ENCODE measurements at places on chromosomes 3 and 15.
A peak's percentile ranks its signal among the peaks of the same experiment; 100 is the strongest.

GRCh38 chr15:27770086-27770607 lies 329.0 kb downstream of the OCA2 start:
- DNase-seq, result no peak

DNA sequence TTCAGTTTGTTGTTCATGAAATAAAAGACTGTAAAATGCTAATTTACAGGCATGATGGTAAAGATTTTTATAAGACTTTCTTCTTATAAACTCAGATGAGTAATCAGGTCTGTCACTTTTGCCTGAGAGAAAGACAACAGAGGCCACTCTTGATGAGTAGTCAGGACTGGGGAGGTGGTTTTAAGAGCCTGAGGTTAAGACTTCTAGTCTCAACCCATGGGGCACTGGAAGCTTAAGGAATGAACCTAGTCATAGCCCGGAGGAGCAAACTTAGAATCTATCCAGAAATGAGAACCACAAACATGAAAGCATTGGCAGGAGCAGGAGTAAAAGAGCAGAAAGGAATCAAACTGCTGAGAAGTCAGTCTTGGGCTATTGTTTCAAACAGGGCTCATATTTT lies 846.3 kb upstream of the ARPP21 start:
- no peak for DNase-seq

GRCh38 chr15:90915808-90916440 lies 12.8 kb downstream of the MAN2A2 start:
- DNase-seq, result no peak

DNA sequence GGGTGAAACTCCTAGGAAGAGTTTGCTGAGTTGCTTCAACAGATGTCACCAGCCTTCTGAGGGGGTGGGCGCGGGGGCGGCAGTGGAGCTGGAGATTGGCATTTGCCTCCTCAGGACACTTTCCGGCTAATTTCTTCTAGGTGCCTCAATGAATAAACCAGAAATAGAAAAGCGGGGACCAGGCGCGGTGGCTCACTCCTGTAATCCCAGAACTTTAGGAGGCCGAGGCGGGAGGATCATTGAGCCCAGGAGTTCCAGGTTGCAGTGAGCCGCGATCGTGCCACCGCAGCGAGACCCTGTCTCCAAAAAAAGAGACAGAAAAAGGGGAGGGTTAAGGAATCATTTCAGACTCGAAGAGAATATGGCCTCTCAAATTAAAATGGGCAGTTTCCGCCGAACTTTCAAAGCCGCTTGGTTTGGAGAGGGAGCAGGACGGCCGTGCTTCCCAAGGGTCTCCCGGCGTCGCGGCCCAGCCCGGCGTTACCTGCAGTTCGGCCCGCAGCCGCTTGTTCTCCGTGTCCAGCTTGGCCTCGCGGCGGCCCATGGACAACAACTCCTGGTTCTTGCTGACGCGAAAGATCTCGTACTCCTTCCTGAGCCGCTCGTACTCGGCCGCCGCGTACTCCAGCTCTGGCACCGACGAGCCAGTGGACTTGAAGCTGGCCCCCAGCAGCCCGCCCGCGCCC lies 587 bp downstream of the NPHP3 start:
- DNase-seq, result peak; percentile 4

DNA sequence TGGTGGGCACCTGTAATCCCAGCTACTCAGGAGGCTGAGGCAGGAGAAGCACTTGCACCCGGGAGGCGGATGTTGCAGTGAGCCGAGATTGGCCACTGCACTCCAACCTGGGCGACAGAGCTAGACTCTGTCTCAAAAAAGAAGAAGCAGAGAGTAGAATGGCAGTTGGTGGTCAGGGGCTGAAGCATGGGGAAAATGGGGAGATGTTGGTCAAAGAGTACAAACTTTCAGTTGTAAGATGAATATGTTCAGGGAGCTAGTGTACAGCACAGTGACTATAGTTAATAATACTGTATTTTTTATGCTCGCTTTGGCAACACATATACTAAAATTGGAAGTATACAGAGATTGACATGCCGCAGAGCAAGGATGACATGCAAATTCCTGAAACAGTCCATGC lies 41.5 kb downstream of the PCNP start:
- DNase-seq, result no peak

- no peak for DNase-seq
These were observed 70.8 kb downstream of the MCF2L2 start for GRCh38 chr3:183357564-183358079.

DNA sequence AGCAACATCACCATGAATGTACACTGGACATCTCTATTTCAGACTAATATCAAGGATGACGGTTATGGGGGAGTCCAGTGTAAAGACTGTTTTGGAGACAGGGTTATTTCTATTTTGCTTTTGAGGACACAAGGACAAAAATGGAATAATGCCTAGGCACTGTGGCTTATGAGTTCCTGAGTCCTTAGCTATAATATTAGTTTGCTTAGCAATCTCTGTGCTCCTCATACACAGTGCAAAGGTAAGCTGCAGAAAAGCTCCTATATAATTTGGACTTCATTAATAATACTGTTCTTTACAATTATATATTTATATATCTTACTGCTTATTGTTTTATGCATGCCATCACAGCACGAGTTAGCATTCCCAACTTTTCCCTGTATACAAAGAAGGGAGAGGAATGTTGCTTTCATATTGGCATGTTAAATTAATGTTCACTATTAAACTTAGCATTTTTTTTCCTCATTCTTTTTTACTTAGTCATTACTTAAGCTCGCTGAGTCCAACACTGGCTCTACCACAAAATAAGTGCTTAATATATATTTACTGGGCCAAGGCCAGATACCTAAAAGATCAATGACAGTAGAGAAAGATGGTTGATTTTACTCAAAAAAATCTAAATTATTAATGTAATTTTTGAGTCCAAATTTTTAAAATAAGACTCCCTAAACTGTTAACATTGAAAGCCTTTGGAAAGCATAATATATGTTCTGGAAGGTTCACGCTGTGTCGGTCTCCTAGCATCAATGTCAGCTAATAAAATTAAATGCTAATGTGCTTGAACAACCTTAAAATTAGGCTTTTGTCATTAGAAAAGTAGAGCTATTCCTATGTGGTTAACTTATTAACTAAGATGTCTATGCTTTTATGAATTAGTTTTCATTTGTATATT lies 13.8 kb downstream of the THBS1 start:
- no peak for DNase-seq

DNA sequence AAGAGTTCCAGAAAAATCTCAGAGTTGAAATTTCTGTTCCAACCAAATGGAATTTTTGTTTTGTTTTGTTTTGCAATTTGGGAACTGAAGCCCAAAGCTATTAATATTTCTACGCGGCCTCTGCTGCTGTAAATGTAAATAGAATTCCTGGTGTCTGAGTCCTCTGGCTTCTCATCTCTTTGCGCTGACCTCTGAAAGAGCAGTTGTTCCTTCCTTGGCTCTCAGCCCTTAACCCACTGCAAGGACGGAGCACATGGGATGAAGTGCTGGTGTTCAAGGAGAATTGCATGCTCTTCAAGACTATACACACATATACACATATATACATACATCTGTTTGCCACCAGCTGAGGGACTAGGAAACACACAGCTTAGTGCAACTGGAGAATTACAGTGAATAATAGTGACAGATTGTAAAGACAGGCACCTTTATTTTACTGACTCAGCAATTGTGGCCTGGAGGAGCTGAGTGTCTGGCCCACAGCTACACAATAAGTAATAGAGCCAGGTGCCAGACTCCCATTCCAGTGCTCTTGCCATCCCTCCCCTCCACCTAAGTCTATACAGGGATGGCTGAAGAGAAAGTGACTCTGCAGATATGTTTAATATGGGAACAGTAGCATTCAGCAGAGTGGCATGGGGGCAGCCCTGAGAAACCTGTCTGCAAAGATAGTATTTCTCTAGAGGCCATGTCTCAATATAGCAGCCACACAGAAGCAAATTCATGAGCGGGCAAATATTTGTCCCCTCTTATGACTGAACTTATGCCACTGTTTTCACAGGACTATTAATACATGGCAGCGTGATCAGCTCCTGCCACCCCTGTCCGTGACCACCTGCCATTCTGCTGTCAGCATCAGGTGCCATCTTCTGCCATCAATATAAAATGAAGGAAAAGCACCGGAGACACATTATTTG lies 42.3 kb downstream of the NEK10 start:
- DNase-seq, result no peak

DNA sequence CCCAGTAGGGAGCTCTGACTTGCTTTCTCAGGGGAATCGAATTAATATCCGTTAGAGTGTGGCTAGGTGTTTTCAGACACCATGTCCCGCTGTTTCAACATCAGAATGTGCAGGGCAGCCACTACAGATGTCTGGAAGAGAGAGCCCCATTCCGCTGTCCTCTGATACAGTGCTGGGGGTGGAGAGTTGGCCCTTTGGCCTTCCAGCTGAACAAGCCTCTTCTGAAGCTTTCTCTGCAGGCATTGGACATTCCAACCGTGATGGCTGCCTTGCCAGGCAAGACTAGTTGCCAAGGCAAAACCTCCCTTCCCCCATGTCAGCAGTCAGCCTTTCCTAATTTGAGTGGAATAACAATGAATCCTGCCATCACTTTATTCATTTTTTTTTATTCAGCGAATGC lies 1.5 kb downstream of the FAH start:
- DNase-seq, result no peak

DNA sequence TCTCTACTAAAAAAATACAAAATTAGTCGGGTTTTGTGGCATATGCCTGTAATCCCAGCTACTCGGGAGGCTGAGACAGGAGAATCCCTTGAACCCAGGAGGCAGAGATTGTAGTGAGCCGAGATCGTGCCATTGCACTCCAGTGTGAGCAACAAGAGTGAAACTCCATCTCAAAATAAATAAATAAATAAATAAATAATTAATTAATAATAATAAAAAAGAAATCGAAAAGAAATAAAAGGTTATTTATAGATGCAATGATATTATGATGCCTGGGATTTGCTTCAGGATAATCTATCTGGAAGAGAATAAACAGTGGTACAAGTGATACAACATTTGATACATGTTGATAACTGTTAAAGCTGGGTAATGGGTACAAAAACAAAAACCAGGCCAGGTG lies 58.6 kb downstream of the SOX2 start:
- no peak for DNase-seq

GRCh38 chr3:129004639-129005295 lies 3.7 kb downstream of the EFCC1 start:
- DNase-seq, result no peak

GRCh38 chr3:186790261-186790981 lies 7.0 kb downstream of the EIF4A2 start:
- no peak for DNase-seq

DNA sequence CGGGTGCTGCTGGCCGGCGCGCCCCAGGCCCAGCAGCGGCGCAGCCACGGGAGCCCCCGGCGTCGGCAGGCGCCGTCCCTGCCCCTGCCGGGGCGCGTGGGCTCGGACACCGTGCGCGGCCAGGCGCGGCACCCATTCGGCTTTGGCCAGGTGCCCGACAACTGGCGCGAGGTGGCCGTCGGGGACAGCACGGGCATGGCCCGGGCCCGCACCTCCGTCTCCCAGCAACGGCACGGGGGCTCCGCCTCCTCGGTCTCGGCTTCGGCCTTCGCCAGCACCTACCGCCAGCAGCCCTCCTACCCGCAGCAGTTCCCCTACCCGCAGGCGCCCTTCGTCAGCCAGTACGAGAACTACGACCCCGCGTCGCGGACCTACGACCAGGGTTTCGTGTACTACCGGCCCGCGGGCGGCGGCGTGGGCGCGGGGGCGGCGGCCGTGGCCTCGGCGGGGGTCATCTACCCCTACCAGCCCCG lies 777 bp downstream of the LOXL1 start:
- peak; percentile 42 for DNase-seq

GRCh38 chr3:20173844-20174410 lies 12.1 kb downstream of the SGO1 start:
- no peak for DNase-seq

GRCh38 chr15:80060356-80061006 lies 1.0 kb downstream of the ZFAND6 start:
- peak; percentile 14 for DNase-seq

GRCh38 chr3:119809249-119810017 lies 27.5 kb downstream of the NR1I2 start:
- DNase-seq, result no peak

GRCh38 chr3:10855083-10855870 lies 39.2 kb downstream of the SLC6A11 start:
- DNase-seq, result no peak

DNA sequence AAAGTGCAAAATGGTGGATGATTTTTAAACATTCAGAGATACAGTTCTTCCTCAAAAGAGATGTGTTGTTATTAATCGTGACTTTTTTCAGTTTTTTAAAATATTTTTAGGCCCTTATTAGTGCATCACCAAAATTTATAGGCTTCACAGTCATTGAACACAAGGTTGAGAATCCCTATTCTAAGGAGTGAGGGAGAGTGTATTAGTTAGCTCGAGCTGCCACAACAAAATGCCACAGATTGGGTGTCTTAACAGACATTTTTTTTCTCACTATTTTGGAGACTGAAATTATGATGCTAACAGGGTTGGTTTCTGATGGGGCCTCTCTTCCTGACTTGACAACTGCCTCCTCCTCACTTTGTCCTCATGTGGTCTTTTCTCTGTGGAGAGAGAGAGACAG lies 145.9 kb upstream of the TPRG1 start:
- DNase-seq, result no peak

DNA sequence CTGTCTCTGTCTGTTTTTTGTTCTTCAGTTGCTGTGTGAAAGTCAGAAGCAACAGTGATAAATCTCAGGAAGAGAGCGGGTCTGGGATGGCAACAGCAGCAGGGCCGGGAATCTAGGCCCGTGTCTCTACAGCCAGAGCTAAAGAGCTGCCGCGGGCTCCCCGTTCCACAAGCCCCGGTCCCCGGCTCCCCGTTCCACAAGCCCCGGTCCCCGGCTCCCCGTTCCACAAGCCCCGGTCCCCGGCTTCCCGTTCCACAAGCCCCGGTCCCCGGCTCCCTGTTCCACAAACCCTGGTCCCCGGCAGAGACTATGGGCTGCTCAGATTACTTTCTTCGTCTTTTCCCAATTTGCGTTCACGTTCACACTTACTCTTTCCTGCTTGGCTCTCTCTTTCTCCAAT lies 19.5 kb downstream of the RCCD1 start:
- DNase-seq, result no peak

DNA sequence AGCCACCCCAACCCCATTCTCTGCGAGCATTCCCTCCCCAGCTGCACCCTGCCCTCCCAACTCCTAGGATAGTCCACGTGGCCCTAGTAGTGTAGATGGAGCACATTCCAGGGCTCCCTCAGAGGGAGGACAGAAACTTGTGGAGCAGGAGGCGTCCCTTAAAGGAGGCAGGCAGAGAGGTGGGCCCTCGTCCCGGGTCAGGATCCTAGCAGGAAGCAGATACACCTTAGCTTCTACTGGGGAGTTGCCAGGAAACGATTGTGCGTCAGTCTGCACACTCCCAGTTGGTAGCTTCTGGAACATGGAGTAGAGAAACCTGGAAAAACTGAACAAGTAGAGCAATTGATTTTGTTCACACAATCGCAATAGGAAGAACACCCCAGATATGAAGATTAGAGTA lies 43.9 kb upstream of the KLHL25 start:
- no peak for DNase-seq

GRCh38 chr3:178588628-178589027 lies 52.4 kb downstream of the KCNMB2 start:
- DNase-seq, result no peak

- no peak for DNase-seq
These were observed 111.5 kb upstream of the COL8A1 start for GRCh38 chr3:99526921-99527320.

- DNase-seq, result no peak
These were observed at the start of gene CLSTN2 for GRCh38 chr3:139935016-139935865. TSS of gene CLSTN2 (plus strand) at chr3:139935185.

- no peak for DNase-seq
These were observed 69.3 kb downstream of the ITGA11 start for GRCh38 chr15:68362537-68363126.

Measured in stimulated activated CD4-positive, alpha-beta T cell treated with anti-CD3 and anti-CD28 coated beads, Interleukin-4, amount 100 ng/mL, for 4 hours (primary cell).